ENCODE measurements at places on chromosomes 5 and 9.

- DNase-seq: no peak
Measured at GRCh38 chr9:1580215-1580614, 434.9 kb upstream of the SMARCA2 start.

GRCh38 chr5:153863951-153864350 lies 174.8 kb downstream of the FAM114A2 start:
- no peak for DNase-seq

- DNase-seq: no peak
Measured at GRCh38 chr9:129501771-129502319, 119.1 kb downstream of the C9orf50 start.

- no peak for DNase-seq
Measured at GRCh38 chr5:77449277-77449676, 42.8 kb downstream of the WDR41 start.

GRCh38 chr5:32504989-32505596 lies 60.6 kb upstream of the ZFR start:
- DNase-seq: no peak

- DNase-seq: no peak
Measured at GRCh38 chr9:92247296-92247695, 46.2 kb downstream of the IARS1 start.

GRCh38 chr9:99023831-99024230 lies 80.1 kb downstream of the COL15A1 start:
- peak; percentile 17 for DNase-seq

DNA sequence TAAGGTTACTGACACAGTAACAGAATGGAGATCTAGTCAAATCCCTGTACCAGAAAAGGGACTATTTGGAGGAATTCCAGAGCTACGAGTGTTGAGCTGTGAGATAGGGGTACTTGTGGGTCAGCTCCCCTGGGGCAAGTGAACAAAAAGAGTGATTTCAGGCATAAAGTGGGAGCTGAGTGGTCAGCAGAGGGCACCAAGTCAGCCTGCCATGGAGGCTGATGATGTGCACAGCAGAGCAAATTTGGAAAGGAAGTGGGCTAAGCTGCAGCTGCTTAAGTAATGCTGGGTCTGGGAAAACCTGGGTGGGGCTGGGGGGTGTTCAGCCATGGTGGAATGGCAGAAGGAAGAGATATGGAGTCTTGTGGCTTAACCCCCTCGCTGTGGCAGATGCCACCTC lies 327.9 kb downstream of the NTRK2 start:
- DNase-seq: no peak

DNA sequence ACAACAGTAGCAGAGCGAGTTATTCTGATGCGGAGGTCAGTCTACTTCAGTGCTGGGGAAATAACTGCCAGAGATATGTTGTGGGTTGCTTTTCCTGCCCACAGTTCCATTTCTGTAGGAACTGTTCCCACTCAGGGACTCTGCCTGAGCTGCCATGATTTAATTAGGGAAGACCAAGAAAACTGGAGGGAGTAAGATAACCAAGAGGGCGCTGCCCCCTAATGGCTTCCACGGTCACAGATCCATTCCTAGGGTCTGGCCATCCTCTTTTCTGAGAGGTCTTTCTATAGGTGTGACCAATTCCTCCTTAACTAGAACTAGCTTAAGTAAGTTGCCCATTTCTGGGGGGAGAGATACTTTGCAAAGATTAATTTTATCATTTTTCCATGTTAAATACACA lies 125.9 kb downstream of the APBA1 start:
- DNase-seq: no peak

DNA sequence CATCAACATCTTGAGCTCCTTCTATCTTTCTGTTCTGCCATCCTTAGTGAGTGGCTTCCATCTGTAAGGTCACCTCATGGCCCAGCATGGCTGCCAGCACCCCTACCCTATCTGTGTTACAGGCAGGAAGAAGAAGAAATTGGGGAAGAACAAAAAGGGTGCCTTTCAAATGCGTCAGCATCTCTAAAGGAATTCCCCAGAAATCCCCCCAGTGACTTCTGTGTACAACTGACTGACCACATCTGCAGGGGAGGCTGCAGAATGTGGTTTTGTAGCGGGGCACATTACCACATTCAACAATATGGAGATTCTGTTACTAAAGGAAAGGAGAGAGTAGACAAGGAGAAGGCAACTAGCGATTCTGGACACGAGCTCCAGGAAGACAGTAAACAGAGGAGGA lies 40.1 kb downstream of the ALG2 start:
- DNase-seq: no peak

DNA sequence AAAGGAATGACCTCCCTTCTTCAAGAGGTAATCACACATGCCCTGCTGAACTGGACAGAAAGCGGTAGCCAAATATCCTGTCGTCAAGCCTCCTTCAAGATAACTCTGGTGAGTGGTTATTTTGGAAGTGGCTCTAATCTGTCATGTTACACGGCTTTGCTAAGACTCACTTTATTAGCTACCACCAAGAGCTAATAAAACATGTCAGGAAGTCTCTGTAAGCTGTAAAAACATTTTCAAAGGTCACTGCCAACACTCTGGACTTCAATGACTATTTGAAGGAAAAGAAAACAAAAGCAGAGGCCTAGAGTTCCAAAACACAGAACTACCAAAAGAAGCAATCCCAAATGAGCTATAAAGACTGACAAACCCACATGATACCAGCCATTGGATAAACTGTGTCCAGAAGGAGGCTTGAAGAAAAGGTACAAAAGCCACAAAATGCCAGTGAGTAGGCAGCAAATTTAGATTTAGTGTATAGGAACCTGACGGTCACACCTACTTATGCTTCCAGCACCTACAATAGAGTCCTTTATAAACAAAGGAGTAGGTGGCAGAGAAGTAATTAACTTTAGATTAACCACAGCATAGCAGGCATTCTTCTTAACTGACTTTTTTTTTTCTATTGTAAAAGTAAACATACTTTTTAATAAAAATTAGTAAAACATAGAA lies 97.3 kb upstream of the EQTN start:
- DNase-seq: no peak

DNA sequence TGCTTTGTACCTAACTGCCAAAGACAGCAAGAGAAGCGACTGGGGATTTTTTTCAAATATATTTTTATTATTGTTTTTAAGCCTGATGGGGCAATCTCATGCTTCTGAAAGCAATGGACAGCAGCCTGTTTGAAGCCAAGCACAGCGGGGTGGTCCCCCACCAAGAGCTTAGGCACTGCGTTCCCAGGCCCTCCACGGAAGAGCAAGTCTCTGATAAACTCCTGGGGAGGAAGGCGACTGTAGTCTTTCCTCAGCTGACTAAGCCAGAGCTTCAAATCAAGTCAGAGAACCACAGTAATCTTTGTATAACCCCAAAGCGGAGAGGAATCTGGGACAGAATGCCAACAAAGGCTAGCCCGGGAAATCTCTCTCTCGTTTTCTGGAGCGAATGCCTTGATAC lies 54.4 kb downstream of the ARSB start:
- no peak for DNase-seq

GRCh38 chr9:2235623-2236022 lies 220.5 kb downstream of the SMARCA2 start:
- no peak for DNase-seq

GRCh38 chr5:32087086-32088082 lies 86.7 kb downstream of the GOLPH3 start:
- peak; percentile 46 for DNase-seq

DNA sequence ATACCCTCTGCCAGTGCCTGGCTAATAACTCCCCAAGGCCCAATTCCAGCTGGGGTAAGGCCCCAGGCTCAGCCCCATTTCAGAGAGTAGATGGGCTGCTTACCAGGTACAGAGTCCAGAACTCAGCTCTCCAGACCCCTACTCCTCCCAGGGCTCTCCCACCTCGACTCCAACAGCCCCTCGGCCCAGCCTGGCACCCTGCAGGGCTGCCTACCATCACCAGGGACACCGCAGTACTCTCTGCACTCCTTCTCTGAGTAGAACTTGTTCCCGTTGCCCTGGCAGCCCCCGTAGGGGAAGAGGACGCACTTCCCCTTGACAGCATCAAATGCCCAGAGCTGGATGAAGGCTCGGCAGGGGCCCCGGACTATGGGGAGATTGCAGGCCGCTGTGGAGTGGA lies 17.4 kb downstream of the AMBP start:
- peak; percentile 42 for DNase-seq

GRCh38 chr5:26569241-26569928 lies 469.0 kb downstream of the CDH9 start:
- no peak for DNase-seq

DNA sequence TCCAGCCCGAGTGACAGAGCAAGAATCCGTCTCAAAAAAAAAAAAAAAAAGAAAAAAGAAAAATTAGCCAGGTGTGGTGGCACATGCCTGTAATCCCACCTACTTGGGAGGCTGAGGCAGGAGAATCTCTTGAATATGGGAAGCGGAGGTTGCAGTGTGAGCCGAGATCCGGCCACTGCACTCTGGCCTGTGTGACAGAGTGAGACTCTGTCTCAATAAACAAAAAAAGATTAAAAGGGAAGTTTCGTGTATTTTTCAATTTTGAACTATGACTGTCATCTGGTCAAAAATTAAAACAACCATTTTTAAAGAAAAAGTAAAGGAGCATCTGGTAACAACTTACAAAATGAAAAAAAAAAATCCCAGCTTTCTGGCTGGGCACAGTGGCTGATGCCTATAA lies 36.3 kb upstream of the PLIN2 start:
- no peak for DNase-seq

GRCh38 chr9:37747271-37747753 lies 6.3 kb upstream of the TRMT10B start:
- DNase-seq: peak; percentile 73

- no peak for DNase-seq
Measured at GRCh38 chr9:18357321-18357720, 116.6 kb upstream of the ADAMTSL1 start.

- no peak for DNase-seq
Measured at GRCh38 chr9:108478431-108479332, 377.1 kb downstream of the ACTL7B start.

DNA sequence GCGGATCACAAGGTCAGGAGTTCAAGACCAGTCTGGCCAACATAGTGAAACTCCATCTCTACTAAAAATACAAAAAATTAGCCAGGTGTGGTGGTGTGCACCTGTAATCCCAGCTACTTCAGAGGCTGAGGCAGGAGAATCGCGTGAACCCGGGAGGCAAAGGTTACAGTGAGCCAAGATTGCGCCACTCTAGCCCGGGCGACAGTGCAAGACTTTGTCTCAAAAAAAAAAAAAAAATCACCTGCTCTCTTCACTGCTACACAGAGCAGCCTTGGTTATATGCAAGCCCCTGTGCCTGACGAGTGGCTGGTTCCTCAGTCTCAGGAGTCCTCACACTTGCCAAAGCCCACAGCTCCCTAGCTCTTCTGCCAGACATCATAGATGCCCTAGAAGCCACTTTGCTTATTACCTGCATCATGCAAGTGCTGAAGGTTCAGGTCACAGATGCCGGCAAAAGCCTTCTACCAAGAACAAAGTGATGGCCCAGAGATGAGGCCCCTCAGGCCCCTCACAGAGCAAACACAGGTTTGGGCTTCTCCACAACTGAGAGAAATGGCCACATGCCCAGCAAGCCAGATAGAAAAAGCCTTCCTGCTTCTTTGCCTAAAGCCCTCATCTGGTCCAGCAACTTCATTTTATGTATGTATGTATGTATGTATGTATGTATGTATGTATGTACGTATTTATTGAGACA lies 176.4 kb downstream of the AUH start:
- DNase-seq: no peak

DNA sequence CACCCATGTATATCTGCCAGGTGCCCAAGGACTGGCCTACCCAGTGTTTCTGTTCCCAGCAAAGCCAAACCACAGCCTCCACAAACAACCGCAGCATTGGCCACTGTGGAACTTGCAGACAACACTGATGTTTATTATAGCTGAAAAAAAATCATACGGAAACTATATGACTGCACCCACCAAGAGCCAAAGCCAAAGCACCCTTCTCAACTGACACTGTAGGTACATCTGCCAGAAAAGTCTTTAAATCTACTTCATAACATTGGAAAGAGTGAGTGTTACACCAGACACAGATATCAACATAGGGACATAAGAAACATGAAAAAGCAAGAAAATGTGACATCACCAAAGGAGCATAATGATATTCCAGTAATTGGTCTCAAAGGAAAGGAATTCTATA lies 428.0 kb downstream of the PSAT1 start:
- no peak for DNase-seq

All from activated CD8-positive, alpha-beta memory T cell treated with anti-CD3 and anti-CD28 coated beads, Interleukin-2, amount 50 U/mL, for 48 hours (primary cell).